ENCODE measurements at places on chromosomes 6 and 20.

DNA sequence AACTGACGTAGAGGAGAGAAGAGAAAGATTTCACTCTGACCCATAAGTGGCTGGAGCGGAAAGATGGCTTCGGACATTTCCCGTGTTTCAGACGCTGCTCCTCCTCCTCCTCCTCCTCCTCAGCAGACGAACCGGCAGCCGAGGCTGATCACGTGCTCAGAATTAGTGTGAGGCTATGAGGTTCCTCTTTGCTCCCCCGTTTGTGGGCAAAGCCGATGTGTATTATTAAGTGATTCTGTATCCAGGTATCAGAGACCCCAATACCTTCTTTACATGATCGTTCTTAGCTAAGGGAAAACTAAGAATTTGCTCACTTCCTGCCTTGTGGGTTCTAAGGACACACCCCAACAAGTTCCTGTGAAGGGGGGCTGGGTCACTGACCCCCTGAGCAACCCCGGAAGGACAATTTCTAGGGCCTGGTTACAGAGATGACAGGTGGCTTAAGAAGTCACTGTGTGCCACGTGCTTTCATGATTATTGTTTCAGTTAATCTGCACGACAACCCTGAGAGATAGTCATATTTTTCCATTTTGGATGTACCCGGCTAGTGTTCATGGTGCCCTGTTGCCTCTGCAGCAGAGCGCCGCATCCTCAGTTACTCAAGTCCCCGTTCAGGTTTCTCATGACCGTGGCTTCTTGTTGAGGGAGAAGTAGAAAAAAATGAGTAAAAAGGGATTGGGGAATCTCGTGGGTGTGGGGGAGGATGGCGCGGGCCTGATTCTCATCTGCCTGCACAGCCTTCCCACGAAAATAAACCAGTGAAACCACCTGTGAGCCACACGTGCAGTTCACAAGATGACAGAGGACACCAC, 671.8 kb downstream of the QKI start:
- DNase-seq, result no peak

GRCh38 chr6:147941143-147941542, 401.5 kb upstream of the SASH1 start:
- no peak for DNase-seq

DNA sequence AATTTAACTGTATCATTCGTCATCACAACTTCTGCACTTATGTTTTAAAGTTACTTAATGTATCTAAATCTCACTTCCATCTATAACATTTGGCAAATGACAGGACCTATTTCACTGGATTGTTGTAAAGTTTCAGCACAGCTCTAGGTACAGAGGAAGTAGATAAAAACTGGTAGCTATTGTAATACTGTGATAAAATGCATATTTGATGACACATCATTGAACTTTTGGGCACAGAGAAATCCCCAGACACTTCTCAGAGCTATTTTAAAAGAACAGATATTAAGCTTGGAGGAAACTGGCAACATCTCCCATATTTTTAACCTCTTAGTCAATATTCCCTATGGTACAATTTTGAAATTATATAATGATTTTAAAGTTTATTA, 138.7 kb downstream of the RFPL4B start:
- DNase-seq, result no peak

GRCh38 chr6:166382500-166382932, 224 bp downstream of the MPC1 start:
- DNase-seq, result no peak

DNA sequence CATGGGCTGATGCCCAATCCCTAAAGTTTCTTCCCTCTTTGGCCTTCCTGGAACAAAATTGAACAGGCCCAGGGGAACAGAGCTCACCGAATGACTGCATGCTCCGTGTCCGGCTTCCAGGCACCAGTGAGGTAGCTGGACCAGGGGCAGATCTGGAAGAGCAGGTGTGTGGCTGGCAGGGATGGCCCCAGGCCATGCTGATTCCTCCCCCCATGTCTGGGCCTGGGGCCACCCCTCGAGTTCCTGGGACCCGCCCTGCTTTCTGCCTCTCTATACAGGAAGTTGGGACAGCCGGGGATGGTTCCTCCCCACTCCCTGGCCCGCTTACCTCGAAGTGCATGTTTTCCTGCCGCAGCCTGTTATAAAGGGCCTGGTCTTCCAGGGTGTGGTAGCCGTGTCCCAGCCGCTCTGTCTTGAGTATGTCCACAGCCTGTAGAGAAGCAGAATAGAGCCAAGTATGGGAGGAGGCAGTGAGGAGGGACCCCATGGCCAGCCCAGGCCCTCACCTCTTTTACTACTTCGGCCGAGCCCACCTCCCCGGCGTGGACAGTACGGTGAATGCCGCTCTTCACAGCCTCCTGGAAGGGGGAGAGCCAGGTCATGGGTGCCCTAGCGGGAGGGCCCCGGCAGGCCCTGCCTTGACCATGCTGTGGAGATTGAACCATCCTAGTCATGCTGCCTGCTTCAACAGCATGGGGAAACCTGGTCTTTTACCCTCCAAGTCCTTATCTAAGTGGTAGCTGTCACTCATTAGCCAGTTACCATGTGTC, 28.8 kb downstream of the ADA start:
- DNase-seq, result no peak

DNA sequence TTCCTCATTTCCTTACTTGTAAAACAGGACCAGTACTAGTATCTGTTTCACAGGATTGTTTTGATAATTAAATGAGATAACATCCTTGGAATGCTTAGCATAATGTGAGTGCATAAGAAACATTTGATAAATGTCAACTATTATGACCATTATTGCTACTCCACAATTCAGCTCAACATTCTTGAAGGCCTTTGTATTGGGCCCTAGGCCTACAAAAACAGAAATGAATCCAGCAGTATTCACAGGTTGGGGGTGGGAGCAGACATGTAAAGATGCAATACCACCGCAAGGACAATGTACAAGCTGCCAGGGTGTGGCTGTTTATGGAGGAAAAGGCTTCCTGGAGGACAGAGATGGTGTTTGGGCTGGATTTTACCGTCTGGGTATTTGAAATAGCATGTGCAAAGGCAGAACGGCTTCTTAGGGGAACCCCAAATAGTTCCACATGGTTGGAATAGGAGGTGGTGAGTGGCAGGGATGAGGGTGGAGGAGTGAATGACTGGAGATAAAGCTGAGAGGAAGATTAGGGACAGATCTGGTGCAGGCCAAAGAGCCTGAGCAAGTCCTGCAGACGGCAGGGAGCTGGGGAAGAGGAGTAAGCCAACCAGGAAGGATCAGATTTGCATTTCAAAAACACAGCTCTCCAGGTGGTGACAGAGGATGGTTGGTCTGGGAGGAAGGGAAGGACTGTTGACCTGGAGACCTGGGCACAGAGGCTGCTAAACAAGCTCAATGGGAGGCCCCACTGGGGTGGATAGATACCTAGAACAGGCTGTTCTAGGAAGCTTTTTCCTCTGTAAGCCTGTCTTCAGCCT, 57.0 kb upstream of the EPB41L1 start:
- DNase-seq, result no peak

DNA sequence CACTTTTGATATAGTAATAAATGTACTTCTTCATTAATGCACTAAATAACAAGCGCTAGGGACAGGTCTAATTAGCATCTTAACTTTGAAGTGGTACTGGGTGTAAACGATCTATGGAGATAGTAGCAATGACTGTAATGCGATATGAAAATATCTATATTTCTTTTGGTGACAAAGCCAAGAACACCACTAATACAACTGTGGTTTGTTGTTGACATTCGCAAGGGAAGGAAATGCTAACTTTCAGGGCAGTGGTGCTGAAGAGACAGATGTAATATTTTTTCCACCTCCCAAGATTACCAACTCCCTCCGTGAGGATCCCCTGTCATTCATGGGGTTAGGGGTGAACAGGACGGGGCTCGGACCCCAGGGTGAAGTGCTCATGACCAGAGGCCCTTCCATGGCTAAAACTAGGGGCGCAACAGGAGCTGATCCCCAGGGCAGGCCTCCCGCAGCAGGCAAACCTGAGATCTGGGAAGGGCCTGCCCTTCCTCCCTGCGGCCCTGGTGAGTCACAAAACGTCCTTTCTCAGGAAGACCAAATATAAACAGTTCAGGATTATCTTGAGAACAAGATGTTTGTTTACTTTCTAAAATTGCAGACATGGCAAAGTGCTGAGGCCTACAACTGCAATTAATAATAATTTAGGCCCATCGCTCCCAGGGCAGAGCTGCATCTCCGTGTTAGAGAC, 65.0 kb upstream of the TOX2 start:
- no peak for DNase-seq
